ENCODE measurements at places on chromosomes 12 and 14. TPM values are rescaled to one million over a fixed set of nuclear protein-coding genes. Genes with fewer than 3 reads are reported as not detected.

Gene SLC7A8
- 4.9 TPM for polyA plus RNA-seq

Gene IFNG
- polyA plus RNA-seq, result not detected

DNA sequence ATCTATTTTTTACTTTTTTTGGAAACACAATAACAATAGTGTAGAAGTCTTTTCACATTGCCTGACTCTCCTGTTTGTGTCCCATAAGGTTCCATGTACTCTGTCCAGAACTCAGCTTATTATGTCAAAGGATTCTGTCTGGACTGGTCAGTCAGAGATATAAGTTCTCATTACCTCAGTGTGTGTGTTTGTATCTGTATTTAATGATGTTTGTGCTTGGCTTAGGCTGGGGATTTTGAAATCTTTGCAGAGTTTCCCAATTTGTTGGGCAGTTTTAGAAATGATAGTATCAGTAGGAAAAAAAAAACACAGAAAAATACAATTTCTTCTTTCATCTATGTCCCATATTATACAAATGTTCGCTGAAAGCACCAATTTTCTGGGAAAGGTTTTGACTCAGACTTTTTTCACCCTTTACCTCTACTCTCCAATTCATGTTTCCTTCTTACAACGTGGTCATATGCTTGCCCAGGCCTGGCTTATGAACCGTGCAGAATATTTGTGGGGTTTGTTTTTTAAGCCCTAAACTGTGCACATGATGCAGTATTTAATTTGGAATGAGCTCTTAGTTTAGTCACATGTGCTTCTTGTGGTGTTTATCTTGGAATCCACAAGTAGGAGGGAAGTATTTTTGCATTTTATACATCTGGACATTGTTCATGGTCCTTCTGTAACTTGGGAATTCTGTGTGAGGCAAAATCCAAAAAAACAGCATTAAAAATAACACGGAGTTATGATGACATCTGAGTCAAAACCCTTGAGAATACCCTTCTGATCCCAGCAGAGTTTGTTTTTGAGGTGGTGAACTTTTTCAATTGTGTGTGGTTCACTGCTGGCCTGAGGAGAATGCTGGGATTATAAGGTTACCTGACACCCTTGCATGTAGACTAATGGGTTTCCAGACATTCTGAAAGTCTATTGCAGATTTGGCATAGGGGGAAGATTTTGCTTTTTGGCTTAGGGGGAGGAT lies 121.2 kb downstream of the RAD51B start:
- peak; percentile 79 for DNase-seq

Gene MAP3K12
- polyA plus RNA-seq, result 36.0 TPM

Gene GPR162
- polyA plus RNA-seq, result 14.4 TPM

- peak; percentile 39 for DNase-seq
Measured at GRCh38 chr12:52787324-52788191, 8.4 kb downstream of the KRT3 start.

DNA sequence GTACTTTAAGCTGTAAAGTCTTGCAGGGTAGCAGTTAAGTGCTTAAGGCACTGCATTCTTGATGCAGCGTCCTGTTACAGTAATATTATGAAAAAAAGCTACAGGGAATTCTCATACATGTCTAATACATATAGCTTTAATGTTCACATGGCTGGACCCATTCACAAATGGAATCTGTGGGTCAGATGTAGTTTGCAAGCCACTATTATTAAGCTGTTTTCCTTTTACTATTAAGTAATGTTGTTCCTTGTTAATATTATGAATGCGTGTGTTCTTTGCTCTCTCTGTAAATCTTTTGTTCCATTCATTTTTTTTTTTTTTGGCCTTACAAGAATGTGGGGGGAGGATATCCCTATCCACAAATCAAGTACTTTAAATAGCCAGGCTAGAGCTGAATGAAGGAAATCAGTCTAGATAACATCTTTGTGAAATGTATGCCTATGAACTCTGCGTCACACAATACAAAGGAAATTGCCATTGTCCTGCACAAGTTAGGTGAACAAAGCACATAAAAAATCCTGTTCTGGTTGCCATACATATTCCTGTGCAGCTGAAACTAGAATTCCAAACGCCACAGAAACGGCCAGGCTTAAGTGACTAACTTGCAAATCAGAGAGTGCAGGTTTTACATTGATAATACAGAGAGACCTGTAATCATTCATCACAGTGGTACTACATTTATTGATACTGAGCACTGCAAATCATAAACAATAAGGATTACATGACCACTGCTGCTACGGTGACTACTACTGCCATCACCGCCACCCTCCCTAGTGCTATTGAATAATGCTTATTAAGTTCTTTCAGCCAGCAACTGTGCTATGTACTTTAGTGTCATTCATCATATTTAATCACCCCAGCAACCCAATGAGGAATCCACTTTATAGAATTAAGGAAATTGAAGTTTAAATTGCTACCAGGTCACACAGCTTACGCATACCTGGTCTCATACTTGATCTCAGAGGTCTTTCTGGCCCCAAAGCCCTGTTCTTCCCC lies 111.9 kb downstream of the HMGA2 start:
- DNase-seq, result no peak

DNA sequence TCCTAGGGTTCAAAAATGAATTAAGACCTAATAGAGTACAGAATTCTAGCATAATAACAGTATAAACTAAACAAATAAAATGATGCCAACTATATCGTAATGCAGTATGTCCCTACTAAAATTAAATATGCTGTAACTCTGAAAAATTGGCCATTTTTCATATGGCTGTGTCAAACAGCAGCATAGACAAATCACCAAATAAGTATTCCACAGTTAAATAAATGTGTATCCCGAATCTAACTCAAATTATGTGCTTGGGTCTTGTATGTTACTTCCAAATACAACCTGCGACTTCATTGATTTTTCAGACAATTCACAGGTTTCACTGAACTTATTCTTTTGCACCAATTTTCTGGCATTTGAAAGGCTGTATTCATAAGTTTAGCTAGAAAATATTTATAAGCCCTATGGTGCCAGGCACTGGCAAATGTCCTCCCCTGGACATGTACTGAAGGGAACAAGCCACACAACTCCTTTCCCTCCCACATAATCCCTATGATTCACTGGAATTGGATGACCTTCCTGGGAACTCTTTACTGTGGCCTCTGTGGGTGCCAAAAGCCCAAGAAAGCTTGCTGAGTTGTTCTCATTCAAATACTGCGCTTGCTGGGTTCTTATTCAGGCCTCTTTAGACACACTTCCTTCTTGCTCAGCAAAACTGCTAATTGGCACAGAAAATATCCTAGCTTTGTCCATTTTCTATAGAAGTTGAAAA lies 108.8 kb downstream of the KITLG start:
- DNase-seq, result peak; percentile 52

DNA sequence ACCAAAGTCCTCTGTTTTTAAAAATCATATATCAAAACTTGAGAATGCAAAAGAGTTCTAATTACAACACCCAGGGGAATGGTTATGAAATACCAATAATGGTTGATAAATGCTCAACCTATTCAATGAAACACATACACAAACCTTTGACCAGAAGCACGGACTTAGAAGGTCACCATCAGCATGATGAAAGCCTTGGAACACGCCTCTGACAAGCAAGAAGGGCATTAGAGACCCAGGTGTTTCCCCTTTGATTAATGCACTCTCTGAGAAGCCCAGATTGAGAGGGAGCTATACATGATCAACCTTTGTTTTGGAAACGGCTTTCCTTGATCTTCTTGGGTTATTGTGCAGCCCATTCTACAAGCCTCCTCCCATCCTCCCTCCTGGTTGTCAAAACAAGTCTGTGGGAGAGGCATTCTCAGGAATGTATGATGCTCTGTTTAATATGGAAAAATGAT lies 69.0 kb downstream of the ZFP36L1 start:
- no peak for DNase-seq

Gene CYP46A1
- polyA plus RNA-seq, result 3.9 TPM

DNA sequence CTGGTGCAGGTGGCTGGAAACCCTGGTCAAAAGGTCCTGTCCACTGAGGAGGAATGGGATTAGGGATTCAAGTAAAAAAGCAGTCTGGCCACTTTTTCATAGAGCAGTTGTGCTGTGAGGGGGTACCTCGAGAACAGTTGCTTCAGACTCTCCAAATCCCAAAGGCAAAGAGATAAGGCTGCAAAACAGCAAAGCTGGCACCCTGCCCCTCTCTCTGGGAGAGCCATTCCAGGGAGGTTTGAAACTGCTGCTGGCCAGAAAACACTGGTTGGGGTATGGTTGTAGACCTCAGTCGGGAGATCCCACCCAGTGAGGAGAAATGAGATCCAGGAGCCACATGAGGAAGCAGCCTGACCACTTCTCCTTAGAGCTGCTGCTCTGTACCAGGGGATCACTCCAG lies 137.3 kb downstream of the CEP83 start:
- DNase-seq, result no peak

DNA sequence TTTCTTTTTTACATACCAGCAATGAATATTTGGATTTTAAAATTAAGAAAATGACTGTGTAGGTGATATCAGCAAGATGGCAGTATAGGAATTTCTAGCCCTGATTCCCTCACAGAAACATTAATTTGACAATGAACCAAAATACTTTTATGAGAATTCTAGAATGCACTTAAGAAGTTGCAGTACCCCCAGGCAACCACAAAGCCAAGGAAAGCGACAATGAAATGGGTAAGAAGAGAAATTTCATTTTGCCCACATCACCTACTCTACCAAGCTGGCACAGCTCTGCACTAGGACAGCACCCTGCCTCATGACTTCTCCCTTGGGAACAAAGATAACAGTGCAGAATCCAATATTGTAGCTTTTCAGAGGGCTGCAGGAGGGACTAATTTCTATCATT lies 6.6 kb downstream of the OR9K2 start:
- no peak for DNase-seq

GRCh38 chr14:69937367-69938081 lies 58.3 kb downstream of the SMOC1 start:
- DNase-seq, result no peak

Gene TCL1B
- not detected for polyA plus RNA-seq

DNA sequence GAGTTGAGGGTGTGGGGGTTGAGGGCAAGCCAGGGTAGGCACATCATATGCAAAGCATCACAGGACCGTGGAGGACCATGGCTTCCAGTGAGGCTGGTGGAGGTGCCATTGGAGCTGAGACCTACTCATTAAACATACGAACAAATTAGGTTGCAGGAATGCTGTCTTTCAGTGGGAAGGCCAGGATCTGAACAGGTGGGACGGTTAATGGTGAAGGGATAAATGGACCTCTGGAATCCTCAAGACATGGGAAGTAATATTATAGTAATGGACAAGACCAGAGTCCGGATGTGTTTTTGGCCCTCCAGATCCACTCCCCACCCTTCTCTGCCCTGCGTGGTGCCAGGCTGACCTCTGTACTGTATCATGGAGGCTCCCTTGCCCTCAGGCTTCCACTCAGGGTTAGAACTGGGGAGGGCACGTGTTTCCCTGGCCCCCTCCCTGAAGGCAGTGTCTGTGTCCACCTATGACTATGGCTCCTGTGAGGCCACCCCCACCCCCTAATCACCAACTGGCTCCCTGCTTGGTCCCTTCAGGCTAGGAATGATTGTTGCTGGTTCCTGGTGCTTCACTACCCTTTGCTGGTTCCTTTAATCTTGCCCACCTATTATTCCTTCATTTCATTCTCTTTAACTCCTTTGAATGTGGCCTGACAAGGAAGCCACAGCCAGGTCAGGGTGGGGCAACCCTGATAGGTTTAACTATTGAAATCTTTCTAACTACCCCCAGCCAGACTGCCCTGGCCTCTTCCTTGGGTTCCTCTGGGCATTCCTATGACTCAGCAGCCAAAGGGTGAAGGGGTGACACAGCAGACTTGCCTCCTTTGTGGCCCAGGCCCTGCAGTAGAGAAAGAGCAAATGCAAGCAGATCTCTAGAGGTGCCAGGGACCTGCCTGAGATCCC lies 10.7 kb downstream of the DHRS2 start:
- no peak for DNase-seq

Gene CCDC175
- polyA plus RNA-seq, result not detected

Gene B3GNT4
- 0.79 TPM for polyA plus RNA-seq

Gene PTPRO
- 0.76 TPM for polyA plus RNA-seq

DNA sequence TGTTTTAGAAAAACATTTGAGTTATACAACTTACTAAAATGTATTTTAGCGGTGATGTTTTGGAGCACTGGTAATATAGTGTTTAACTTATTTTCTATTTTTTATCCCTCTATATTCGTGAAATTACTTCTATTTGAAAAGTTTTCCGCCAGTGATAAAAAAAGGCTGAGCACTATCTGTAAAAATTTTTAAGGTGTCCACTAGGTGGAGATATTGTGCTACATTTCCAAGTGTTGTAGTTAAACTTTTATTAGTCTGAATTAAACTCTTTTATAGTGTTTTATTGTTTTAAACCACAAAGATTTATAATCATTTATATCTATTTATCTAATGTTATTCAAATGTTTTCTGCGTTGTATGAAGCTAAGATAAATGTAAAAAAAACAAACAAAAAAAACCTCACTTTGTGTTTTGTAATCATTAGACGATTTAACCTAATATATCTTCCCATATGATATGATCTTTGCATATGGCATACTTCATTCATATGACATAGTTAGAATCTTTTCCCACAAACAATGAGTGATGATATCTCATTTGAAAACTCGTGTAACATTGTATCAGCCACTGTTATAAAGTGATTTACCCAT lies 11.8 kb downstream of the ALG10B start:
- peak; percentile 42 for DNase-seq

GRCh38 chr14:66143387-66144112 lies 342.6 kb upstream of the CCDC196 start:
- no peak for DNase-seq

Gene FGF6
- 33.0 TPM for polyA plus RNA-seq

Gene CLEC1B
- polyA plus RNA-seq, result 0.34 TPM

DNA sequence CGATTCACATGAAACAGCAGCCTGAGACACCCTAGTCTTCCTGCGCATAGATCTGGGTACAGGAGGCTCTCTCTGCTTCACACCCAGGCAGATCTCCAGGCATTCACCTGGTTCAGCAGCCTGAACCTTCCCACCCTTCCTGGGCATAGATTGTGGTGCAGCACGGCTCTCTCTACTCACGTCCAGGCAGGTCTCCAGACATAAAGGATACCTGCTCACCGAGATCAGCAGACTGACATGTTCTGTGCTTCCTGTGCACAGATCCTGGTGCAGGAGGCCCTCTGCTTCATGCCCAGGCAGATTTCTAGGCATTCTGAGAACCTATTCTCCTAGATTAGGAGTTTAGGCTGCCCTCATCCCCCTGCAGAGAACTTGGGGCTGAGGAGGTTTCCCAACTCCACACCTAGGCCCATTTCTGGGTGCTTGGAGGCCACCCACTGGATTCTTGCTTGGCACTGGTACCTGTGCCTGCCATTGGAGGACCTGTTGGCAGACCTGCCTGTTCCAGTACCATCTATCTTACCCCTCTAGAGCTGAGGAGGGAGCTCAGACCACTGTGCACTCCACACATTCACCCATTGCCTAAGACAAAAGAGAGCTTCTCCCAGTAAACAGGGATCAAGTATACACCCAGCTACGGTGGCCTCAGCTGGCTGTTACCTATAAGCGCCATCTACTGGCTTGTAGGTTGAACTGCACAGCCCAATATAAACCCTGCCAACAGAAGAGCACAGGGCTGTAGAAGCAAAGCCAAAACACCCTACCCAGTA lies 28.0 kb upstream of the GARIN6 start:
- no peak for DNase-seq
